Esophagus muscularis mucosa (tissue), 4 donors: ENCODE measurements at places on chromosomes 7 and 10. TPM values are rescaled to one million over a fixed set of nuclear protein-coding genes. Genes with fewer than 3 reads are reported as not detected.

- no peak overlapping the region for H3K27ac ChIP-seq
- no peaks in the 10 kb centered on the region for H3K4me1 ChIP-seq
- H3K4me3 ChIP-seq = no peak overlapping the region
- no peaks in the 10 kb centered on the region for H3K27me3 ChIP-seq
- no peaks in the 10 kb centered on the region for H3K36me3 ChIP-seq
Measured at GRCh38 chr10:8584666-8585065, 530.2 kb downstream of the GATA3 start.

- peak; percentile 91 for DNase-seq
- no peaks in the 10 kb centered on the region for H3K36me3 ChIP-seq
- H3K27ac ChIP-seq = no peak overlapping the region
- H3K27me3 ChIP-seq = no peaks in the 10 kb centered on the region
- peaks cover 13% of the 10 kb centered on the region for H3K4me1 ChIP-seq
Measured at GRCh38 chr7:131688738-131689661, 132.6 kb upstream of the PODXL start.

GPR15LG gene
- total RNA-seq = not detected

GRCh38 chr10:110500515-110500905 lies 2.8 kb downstream of the DUSP5 start:
- no peaks in the 10 kb centered on the region for H3K27me3 ChIP-seq
- no peak for DNase-seq
- H3K27ac ChIP-seq = peak overlapping the region; percentile 93
- peaks cover 88% of the 10 kb centered on the region for H3K4me1 ChIP-seq

DNA sequence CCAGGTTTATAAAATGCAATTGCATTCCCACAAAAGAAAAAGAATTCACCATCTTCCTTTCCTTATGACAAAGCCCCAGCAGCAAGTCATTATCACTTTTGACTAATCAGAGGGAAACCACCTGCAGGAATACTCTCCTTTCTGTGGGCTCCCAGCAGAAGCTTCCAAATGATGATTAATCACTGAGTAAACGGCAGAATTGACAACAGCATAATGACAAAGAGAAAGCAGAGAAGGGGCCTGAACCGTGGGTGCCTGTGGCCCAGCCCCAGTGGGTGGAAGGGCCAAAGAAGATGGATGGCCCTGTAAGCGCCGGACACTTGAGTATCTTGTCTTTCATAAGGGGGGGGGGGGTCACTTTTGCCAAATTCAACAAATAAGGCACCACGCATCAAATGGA lies 152.4 kb upstream of the NRBF2 start:
- no peaks in the 10 kb centered on the region for H3K4me1 ChIP-seq
- DNase-seq = no peak
- H3K27ac ChIP-seq = no peak overlapping the region
- no peak overlapping the region for H3K4me3 ChIP-seq
- no peaks in the 10 kb centered on the region for H3K27me3 ChIP-seq

DNA sequence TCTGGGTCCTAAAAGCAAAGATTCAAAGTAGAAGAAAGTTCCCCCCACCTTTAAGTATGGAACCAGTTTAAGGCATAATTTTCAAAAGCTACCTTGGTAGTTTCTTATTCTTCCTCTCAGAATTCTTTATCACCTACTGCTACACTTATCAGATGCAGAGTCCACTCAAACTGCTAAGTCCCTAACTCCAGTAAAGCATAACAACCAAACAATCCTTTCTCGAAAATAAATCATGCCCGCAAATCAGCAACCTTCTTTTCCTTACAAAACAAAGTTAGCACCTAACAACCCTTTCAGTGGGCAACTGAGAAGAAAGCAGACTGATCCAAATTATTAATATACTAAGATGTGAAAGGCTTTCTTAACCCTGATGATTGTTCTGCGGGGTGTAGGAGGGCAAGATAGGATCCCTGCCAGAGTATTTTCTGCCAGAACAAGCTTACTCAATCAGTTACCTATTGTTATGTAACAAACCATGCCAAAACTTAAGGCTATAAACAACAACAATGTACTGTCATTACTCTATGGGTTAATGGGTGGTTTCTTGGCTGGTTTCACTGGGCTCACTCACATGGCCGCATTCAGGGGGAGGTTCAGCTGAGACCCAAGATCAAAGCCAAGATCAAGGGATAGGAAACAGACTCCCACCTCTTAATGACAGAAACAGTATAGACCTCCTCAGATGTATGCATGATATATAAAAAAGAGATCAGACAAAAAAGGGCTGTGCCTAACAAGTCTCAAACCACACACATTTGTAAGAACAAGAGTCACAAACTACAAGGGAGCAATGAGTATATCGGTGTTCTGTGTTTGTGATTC lies 42.0 kb downstream of the CCDC6 start:
- no peaks in the 10 kb centered on the region for H3K36me3 ChIP-seq
- peak overlapping the region; percentile 41 for H3K27ac ChIP-seq
- H3K4me3 ChIP-seq = no peak overlapping the region
- H3K4me1 ChIP-seq = peaks cover 13% of the 10 kb centered on the region
- DNase-seq = no peak
- H3K27me3 ChIP-seq = no peaks in the 10 kb centered on the region

DNA sequence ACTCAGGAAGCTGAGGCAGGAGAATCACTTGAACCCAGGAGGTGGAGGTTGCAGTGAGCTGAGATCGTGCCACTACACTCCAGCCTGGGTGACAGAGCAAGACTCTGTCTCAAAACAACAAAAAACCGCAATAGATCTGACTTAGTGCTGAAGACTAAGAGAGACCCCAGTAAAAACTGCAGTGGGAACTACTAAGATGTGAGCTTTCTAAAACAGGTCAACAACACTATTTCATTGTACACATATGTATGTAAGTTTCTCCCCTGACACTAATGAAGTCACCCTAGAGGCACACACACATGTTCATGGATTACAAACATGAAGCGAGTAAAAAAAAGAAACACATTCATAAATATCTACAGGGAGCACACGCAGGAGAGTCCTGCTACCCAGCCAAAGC lies 68.3 kb downstream of the PDE1C start:
- H3K27ac ChIP-seq = no peak overlapping the region
- H3K27me3 ChIP-seq = no peaks in the 10 kb centered on the region
- no peak overlapping the region for H3K4me3 ChIP-seq
- DNase-seq = no peak
- H3K4me1 ChIP-seq = no peaks in the 10 kb centered on the region
